ENCODE measurements at places on chromosomes 2 and 18.
A peak's percentile ranks its signal among the peaks of the same experiment; 100 is the strongest.

- H3K4me1 ChIP-seq, result no peaks in the 10 kb centered on the region
- H3K36me3 ChIP-seq, result peaks cover 20% of the 10 kb centered on the region
- no peak for DNase-seq
- no peak overlapping the region for H3K4me3 ChIP-seq
- no peaks in the 10 kb centered on the region for H3K27me3 ChIP-seq
Observed at GRCh38 chr2:98522854-98523253, 78.2 kb downstream of the INPP4A start.

DNA sequence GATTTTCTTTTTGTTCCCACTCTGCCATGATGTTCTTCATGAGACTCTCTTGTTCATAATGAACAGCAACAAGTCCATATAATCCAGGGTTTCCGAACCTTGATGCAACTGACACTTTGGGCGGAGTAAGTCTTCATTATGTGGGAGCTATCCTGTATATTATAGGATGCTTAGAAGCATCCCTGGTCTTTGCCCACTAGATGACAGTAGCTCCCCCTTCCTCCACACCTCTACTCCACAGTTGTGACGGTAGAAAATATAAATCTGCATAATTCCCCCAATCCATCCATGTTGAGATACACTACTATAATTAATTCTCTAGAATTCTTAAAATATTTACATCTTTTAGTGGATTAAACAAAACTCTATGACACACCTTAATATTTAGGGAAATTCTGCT, 482.2 kb upstream of the CELF4 start:
- H3K4me3 ChIP-seq, result no peak overlapping the region
- no peaks in the 10 kb centered on the region for H3K4me1 ChIP-seq
- no peak overlapping the region for H3K27ac ChIP-seq
- no peaks in the 10 kb centered on the region for H3K36me3 ChIP-seq
- no peaks in the 10 kb centered on the region for H3K27me3 ChIP-seq
- no peak for DNase-seq

DNA sequence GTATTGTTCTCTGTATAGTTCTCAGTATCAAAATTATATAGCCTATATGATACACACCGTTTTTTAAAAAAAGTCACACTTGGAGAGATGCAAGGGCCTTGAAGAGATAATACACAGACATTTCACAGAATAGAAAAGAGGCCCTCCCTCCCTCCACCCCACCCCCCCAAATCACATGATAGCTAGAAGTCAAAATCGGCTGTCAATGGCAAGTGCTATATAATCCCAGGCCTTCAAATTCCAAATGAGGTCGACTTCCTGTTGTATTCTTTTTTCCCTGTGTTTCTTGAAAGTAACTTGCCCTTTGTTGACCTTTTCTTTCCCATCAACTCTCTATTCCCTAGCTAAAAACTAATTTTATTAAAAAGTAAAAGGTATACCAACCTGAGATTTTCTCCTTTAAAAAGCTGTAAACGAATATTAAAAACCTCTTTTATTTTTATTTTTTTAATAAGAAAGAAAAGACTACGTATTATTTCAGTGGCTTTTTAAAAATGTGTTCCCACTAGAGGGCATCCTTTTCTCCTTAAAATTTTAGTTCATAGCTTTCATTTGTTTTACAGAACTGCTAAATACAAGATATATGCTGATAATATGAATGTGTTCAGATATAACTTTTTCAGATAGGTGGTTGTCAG, 46.6 kb downstream of the KCMF1 start:
- H3K36me3 ChIP-seq, result no peaks in the 10 kb centered on the region
- no peaks in the 10 kb centered on the region for H3K27me3 ChIP-seq
- H3K4me3 ChIP-seq, result no peak overlapping the region
- H3K27ac ChIP-seq, result no peak overlapping the region

DNA sequence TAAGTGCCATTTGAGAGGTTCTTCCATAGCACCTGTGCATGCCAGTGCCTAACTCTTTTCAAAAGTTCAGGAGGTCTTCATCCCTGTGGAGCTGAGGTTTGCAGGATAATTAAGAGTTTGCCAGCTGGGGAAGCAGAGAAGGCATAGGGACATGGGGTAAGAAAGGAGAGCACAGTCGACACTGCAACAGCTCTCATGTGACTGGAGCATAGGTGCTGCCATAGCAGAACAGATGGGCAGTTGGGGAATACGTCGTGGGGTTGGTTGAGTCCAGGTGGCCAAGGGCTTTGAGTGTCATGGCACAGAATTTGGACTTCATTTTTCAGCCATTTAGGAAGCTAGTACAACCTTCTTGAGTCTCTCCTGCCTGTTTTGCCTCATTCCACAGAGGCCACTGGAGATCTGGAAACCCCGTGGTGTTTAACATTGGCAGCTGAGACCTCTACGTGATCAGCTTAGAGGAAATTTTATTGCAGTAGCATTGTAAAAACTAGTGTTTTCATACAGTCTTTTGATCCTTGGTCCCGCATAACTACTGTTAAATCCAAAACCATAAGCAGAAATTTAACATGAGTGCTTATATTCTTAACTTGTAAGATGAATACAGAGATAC, 65.1 kb downstream of the CRIM1 start:
- no peak overlapping the region for H3K4me3 ChIP-seq
- H3K27me3 ChIP-seq, result no peaks in the 10 kb centered on the region
- no peak overlapping the region for H3K27ac ChIP-seq
- no peaks in the 10 kb centered on the region for H3K4me1 ChIP-seq
- no peaks in the 10 kb centered on the region for H3K36me3 ChIP-seq

DNA sequence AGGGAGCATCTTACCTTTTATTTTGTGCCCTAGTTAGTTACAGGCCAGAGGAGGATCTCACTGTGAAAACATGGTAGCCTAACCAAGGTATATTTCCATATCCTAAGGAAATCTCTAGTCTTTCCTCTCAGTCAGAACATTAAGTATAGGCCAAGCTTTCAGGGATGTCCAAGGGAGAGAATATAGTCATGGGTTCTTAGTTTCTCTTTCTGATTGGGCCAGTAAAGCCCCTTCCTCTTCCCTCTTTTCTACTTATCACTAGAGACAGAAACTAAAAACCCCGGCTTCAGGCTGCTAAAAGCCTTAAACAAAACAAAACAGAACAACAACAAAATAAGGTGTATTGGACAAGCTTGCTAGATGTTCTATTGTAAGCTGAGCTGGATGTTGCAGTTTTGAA, 44.3 kb upstream of the TNFRSF11A start:
- H3K4me3 ChIP-seq, result no peak overlapping the region
- H3K27me3 ChIP-seq, result no peaks in the 10 kb centered on the region
- H3K36me3 ChIP-seq, result peaks cover 22% of the 10 kb centered on the region
- H3K4me1 ChIP-seq, result no peaks in the 10 kb centered on the region
- DNase-seq, result no peak
- no peak overlapping the region for H3K27ac ChIP-seq

DNA sequence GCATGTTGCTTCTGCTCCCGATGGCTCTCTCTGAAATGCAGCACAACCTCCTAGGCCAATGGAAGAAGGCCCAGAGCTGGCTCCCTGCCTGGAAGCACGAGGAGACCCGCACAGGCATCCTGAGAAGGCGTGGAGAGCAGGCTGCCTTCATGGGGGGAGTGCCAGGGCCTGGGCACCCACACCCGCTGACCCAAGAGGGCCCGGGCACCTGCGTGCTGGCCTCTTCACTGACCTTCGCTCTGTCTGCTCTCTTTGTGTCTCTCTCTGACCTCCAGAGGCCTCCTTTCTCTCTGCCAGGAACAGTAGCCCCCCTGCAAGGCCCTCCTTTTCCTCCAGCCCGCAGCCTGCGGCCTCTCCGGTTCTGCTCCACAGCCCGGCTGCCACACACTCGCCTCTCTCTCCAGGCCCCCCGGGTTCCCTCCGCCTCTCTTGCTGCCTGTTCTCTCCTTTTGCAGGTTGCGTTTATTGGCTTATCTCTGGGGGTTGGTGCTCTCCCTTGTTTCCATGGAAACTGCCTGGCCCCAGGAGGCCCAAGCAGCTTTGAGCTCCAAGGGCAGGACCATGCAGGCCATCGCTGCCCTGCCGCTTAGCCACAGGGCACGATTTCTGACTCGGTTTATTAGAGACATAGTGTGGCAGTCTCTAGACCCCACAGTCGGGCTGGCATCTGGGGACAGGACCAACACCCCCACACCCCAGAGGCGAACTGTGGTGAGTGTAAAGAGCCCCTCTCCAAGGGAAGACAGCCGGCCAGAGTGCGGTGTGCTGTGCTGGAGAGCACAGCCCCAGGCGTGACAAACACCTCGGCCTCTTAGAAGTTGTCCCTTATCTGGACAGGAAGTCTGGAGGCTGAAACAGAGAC, 1.7 kb downstream of the MZT2B start:
- no peaks in the 10 kb centered on the region for H3K36me3 ChIP-seq
- H3K4me1 ChIP-seq, result peaks cover 14% of the 10 kb centered on the region
- DNase-seq, result no peak
- H3K27me3 ChIP-seq, result no peaks in the 10 kb centered on the region

DNA sequence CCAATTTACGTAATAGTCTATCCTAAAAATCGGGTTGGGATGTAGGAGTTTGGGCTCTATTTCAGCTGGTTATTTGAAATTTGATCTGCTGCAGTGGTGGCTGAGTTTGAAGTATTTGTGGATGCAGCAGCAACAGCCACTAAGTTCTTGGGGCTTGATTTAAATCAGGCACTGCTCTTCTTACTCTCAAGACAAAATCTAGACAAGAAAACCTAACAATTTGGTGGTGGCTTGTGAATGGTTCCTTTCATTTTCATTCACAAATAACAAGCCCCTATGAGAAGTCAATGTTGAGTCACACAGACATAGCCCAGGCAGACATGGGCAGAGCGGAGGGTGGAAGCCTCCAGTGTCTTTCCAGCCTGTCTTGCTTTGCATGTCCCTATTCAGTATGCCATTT, 199.3 kb downstream of the LTBP1 start:
- no peak for DNase-seq
- no peak overlapping the region for H3K27ac ChIP-seq
- no peaks in the 10 kb centered on the region for H3K36me3 ChIP-seq
- H3K4me1 ChIP-seq, result no peaks in the 10 kb centered on the region

DNA sequence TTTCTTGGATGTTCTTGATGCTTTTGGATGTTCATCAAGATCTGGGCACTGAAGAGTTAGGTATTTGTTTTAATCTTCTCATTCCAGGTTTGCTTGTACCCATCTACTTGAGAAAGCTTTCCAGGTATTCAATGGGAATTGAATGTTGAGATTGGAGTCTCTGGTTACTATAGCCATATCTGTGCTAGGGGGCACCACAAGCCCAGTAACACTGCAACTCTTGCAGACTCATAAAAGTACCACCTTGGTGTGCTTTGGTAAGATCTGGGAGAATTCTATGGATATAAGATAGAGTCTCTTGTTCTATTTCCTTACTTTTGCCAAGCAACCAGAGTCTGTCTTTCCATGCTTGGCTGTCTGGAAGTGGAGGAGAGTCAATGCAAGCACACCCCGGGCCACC, 518.9 kb upstream of the VRK2 start:
- no peak overlapping the region for H3K27ac ChIP-seq
- no peaks in the 10 kb centered on the region for H3K4me1 ChIP-seq
- no peak overlapping the region for H3K4me3 ChIP-seq
- no peaks in the 10 kb centered on the region for H3K27me3 ChIP-seq
- DNase-seq, result no peak

- no peaks in the 10 kb centered on the region for H3K36me3 ChIP-seq
- H3K27me3 ChIP-seq, result no peaks in the 10 kb centered on the region
- peaks cover 15% of the 10 kb centered on the region for H3K4me1 ChIP-seq
- no peak for DNase-seq
- no peak overlapping the region for H3K4me3 ChIP-seq
Observed at GRCh38 chr2:236565879-236566402, 3.7 kb upstream of the ACKR3 start.

DNA sequence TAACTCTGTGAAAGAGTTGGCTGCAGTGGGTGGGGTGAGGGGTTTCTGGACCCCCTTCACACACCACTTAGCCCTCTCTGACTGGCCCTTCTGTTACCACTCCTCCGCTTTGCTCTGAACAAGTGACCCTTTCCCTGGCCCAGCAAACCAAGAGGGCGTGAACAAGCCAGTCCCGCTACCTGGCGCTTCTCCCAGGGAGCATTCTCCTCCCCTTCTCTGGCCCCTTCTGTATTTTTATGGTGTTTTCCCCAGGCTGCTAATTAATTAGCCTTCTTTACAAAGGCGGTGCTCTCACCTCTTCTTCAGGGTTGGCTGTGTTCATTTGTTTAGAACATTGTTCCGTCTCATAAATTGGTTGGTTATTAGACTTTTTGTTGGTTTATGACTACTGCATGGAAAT, 180.1 kb downstream of the MGAT5 start:
- DNase-seq, result no peak
- H3K36me3 ChIP-seq, result peaks cover 64% of the 10 kb centered on the region
- no peaks in the 10 kb centered on the region for H3K4me1 ChIP-seq
- no peak overlapping the region for H3K27ac ChIP-seq

DNA sequence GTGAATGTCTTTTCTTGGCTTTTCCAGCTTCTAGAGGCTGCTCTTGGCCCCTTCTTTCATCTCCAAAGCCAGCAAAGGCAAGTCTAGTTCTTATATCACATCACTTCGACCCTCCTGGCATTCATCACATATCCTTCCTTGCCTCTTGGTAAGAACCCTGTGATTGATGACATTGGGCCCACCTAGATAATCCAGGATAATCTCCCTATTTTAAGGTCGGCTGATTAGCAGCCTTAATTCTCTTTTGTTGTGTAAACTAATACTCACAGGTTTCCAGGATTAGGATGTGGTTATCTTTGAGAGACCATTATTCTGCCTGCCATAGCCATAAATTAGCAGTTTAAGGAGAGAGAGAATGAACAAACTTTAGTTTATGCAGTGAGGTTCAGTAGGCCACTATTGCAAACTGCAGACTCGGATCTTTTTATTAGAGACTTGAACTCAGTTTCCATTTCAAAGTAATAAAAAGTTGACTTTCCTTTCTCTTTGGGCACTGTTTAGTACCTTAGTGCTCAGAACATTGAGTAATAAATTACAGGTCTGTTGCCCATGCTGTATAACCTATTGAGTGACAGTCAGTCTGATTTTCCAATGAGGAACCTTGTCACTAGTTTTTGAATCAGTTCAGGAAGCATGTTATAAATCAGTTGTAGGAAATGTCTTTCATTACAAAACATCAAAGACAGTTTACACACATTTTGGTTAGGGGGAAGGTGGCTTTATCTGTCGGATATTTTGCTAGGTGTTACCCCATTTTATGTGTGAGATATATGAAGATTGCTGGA, 4.5 kb downstream of the NDUFV2 start:
- peak overlapping the region; percentile 33 for H3K4me3 ChIP-seq
- H3K27ac ChIP-seq, result peak overlapping the region; percentile 88
- H3K4me1 ChIP-seq, result peaks cover 38% of the 10 kb centered on the region

DNA sequence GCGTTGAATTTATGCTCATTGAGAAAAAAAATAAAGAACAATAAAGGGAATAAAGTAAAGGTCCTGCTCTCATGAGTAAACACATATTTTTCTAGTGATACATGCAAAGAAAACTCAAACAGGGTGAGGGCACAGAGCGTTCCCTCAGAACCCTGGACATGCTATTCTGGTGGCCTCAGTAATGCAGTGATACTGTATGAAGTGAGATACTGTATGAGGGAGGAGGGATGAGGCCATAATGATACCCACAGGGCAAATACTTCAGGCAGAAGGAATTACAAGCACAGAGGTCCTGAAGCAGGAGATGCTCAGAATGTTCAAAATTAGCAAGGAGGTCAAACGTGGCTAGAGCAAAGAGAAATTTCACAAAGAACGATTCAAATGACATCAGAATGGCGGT, 28.4 kb upstream of the RNU4ATAC start:
- H3K27ac ChIP-seq, result no peak overlapping the region
- H3K4me1 ChIP-seq, result no peaks in the 10 kb centered on the region
- H3K27me3 ChIP-seq, result no peaks in the 10 kb centered on the region
- no peak for DNase-seq
- H3K4me3 ChIP-seq, result no peak overlapping the region

Measured in effector memory CD4-positive, alpha-beta T cell (primary cell).